Cortex of kidney (tissue), 1 donor: ENCODE measurements at places on chromosomes 7 and 10.

GRCh38 chr10:72107325-72108003, 19.1 kb upstream of the SPOCK2 start:
- no peak for DNase-seq

DNA sequence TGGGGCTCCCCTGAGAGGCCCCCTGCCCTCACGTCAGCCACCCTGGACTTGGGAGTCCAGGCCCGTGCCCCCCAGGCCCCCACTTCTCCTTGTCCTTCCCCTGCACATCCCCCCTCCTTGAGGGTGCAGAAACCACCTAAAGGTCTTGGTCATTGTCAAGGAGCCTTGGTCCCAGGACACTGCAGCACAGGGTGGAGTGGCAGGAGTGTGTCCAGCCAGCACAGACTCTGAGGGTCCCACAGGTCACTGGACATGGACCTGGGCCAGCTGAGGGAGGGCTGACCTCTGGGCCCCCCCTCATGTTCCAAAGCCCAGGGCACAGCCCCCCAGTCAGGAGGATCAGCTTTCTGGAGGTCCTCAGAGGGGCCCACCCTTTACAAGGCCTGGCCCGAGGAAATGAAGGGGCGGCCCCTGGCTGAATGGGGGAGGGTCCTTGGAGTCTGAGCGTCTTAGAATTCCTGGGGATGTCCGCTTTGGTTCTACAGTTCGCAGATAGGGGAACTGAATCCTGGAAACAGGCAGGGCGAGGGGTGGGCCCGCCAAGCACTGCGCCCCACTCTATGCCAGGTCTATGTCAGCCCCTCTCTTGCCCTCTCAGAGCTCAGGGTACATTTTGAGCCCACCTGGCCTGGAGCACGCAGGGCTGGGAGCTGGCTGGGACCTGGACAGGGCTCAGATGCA, 54.0 kb downstream of the PWWP2B start:
- DNase-seq: no peak

- no peak for DNase-seq
Observed at GRCh38 chr10:128489324-128490247, 363.4 kb upstream of the MKI67 start.

DNA sequence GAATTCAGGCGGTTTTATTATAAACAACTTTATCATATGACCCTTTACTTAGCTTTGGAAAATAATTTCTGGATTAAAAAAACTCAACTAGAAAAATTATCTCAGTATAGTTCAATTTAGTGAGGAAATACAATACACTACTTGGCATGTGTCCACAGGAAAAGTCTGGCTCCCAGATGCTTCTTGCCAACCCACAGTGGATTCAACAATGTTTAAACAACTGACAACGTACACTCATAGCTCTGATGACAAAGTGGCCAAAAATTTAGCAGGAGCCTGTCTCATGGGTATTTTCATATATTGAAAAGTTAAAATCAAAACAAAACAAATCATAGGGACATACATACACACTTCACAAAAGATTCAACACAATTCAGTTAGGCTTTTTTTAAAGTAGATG, 158.8 kb downstream of the SKAP2 start:
- no peak for DNase-seq

GRCh38 chr7:20785157-20786048, 1.3 kb downstream of the SP8 start:
- DNase-seq: no peak

- no peak for DNase-seq
Observed at GRCh38 chr7:66352071-66352470, 146.9 kb downstream of the TPST1 start.

GRCh38 chr10:96987842-96988175, 155.7 kb downstream of the LCOR start:
- no peak for DNase-seq

DNA sequence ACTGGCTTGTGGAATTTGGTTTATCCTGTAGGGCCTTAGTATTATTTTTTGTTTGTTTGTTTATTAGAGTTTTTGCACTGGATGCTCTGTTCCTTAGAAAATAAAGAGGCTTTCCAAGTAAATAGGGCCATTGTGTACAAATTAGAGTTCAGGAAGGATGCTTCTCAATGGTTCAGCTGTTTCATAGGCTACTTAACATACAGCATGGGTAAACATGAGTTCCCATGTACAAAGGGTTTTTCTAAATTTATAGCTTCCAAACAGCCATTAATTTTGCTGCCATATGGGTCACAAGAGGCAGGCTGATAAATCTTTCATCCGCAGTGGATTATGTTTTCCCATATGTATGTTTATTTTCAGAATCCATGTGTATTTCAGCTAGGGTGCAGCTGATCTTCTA, 121.6 kb upstream of the WDR11 start:
- no peak for DNase-seq

DNA sequence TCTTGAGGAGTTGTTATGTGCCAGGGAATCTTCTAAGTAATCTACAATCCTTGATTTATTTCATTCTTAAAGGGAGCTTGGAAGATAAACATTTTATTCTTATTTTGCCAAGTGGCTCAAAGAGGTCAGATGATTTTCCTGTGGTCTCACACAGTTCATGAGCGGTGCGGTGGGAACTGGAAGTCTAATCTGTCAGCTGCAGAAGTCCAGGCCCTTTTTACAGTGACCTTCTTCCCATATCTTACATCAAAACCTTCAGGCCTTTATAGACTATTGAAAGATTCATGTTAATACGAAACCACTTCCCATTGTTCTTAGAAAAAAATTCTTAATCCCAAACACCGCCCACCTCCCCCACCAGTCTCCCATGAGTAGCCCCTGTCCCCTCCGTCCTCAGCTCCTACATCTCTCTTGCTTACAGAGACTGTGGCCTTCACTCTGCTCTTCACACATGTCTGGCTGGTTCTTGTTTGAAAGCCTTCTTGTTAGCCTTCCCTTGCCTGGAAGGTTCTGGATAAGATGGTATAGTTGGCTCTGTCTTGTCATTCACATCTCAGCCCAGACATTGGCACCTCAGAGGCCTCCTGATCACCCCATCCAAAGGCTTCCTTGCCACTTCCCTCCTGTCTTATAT, 61.5 kb downstream of the ITGA8 start:
- no peak for DNase-seq

- DNase-seq: no peak
Observed at GRCh38 chr10:123149162-123149567, 1.2 kb downstream of the HMX2 start.

DNA sequence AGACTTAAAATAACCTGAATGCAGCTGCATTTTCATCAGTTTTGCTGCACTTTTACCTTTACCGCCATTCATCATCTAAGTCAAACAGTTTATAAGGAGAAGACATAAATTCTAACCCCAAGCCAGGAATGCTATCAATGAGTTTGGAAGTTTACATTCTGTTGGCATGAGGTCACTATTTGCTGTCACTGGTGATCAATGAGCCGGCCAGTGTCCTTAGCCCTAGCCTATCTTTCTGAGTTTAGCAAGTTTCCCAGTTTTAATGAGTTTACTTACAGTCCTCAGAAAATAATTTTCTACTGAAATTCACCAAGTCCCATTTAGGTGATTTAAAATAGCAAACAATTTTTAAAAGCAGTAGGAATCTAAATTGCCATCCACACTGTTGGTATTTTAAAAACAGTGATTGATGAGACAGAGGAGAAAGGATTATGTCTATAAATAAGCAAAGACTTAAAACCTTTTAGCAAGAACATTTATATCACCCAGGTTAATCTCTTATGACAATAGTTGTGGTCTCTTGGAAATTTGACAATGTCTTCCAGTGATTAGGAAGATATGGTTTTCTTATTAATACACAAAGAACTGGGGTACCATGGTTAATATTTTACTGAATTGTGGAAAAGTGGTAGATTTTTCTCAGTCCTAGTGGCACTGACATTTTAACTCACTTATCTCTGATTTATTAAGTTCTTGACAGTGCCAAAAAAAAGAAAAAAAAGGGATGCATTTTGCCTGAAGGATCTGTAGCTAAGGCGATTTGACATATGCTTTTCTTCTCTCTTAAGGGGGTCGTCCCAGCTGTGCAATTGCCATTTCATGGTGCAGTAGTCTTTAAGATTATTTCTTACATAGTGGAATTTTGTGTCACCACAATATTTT, 443.4 kb upstream of the ANKRD30A start:
- no peak for DNase-seq

- no peak for DNase-seq
Observed at GRCh38 chr10:80535671-80536360, 1.9 kb upstream of the SH2D4B start.

DNA sequence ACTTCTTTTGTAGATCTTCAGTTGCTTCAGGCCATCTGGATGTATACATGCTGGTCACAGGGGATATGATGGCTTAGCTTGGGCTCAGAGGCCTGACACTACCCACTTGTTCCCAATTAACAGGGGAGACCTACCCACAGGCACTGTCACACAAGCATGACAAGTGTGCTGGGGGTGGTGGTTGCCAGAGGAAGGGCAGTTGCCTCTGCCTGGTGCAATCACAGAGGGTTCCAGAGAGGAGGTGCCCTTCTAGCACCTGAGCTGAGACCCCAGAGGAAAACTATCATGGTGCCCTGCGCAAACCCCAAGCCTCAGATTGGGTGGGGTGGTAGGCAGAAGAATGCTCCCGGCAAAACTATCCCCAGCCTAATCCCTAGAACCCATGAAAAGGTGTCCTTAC, 65.6 kb upstream of the NANOS1 start:
- no peak for DNase-seq

DNA sequence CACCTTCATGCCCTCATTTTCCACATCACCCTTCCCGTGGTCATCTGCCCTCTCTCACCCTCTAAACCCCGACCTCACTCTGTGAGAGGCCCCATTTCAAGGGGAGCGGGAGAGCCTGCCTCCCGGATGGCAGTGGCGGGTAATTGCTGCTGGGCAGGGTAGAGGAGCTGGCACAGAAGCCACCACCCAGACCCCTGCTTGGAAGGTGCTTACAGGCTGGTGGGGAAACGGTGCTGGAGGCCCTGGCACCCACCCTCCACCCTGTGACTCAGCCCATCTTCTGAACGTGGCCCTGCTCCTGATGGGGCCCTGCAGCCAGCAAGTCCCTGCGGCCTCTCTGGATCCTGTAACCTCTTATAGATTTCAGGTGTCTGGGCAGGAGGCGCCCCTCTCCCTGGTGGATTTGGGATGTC, 10.6 kb upstream of the PWWP2B start:
- DNase-seq: no peak

GRCh38 chr10:60951272-60951724, 7.3 kb upstream of the RHOBTB1 start:
- no peak for DNase-seq

GRCh38 chr10:1034758-1035157, 9.1 kb upstream of the IDI2 start:
- DNase-seq: no peak

DNA sequence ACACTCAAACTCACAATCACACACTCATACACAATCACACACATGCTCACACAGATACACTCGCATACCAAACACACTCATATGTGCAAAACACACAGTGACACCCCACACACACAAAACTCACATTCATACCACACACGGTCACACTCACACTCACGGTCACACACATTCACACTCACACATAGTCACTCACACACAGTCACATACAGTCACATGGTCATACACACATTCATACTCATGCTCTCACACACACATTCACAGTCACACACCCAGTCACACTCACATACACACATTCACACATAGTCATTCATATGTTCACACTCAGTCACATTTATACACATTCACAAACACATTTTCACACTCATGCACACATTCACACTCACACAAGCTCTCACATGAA, 296.0 kb upstream of the RNF32 start:
- DNase-seq: no peak

DNA sequence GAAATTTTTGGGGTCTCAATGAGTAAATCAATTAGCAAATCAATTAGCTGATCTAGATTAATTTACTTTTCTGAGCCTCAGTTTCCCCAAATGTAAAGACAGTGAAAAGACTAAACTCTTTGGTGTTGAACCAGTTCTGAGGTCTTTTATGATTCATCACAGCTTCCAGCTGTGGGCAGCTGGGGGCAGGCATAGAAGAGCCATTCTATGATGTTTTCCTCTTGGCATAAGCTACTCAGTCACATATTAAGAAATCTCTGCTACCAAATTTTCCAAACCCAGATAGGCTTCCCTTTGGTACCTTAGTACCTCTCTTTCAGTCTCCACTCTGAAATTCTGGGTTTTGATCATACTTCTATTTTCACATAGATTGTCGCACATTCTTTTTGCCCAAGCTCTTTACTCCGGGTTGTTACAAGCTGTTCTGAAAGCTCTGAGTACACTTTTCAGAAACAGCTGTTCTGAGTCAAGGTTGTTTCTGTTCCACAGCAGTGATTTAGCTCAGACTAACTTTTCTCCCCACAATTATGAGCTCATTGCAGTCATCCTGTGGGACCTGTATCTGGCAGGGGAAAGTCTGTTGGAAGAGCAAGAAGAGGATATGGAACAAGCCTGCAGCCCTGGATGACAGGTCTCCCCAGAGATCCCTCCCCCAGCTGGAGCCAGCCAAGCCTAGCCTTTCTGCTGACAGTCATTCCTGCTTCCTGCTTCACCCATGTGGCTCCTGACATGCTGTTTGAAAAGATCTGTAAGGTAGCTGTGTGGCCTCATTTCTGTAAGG, 599.6 kb upstream of the GHITM start:
- DNase-seq: no peak

DNA sequence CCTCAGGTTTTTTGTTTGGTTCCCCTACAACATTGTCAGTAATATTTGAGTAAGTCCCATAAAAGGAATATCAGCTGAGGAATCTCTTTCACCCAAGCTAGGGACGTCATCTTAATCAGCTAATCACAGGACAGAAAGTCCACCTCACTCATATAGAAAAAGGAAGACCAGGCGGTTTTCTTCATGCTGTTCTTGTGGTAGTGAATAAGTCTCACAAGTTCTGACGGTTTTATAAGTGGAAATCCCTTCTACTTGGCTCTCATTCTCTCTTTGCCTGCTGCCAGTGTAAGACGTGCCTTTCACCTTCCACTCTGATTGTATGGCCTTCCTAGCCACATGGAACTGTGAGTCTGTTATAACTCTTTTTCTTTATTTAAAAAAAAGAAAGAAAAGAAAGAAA, 308.1 kb upstream of the PFKP start:
- DNase-seq: no peak
